ENCODE measurements at places on chromosomes 3 and 15.

DNA sequence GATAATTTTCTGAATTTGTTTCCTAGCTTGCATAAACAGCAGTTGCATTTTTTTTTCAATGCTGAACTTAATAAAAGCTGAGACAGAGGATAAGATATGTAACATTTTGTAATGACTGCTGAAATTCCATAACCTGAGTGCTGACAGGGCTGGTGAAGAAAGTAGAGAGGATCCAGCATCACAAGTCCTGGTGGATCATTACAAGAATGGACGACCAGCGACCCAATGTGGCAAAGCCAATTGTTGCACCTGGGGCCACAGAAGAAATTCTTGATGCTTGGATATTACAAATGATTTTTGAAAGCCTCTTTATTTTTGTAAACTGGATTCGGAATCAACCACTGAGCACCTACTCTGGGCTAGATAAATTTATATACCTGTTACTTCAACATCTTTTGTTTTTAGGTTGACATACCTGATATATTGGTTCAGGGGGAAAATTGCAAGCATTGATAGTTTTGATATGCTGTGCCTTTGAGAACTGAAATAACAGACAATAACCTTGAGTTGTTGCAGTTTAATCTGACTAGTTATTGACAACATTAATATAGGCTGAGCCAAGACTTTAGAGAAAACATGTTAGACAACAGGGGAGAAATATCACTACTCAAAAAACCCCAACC, 3.9 kb upstream of the ACTL6A start:
- no peak for ATAC-seq

- ATAC-seq, result no peak
Observed at GRCh38 chr3:126083138-126083445, 832 bp downstream of the SLC41A3 start.

DNA sequence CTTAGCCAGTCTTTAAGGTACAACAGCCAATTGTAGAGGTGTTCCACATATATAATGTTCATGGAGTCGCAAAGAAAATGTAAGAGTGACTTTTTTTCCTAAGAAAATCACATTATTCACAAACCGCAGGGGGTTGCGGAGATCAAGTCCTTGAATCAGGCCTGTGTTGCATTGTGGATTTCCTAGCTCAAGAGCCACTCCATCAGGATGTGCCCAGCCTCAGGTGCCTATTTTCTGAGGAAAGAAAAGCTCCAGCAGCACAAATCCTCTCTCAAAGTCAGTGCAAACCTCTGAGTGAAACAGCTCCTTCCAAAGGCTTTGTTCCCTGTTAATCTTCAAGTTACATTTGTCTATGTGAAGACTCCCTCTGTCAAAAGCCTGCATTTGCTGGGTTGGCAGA, 349.4 kb downstream of the CLSTN2 start:
- no peak for ATAC-seq

DNA sequence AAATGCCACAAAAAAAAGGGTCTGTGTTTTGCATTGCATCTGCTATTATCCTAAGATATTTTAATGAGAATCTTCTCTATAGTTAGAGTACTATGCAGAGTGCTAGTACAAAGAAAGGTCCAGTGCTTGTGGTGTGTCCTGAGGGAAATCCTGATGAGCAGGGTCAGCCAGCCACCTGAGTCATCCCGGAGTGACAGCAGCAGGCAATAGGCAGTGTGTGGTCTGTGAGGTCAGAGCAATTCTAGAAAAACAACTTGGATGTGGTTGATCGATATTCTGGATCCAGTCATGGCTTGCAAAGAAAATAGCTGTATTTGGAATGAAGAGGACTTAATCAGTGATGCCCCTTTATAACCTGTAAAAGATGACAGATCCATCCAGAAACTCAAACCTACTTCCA, 119.2 kb downstream of the CTNNB1 start:
- no peak for ATAC-seq

- no peak for ATAC-seq
Observed at GRCh38 chr3:192216067-192216466, 511.3 kb downstream of the FGF12 start.

- ATAC-seq, result no peak
Observed at GRCh38 chr3:195877136-195877715, 31.1 kb downstream of the TNK2 start.

GRCh38 chr15:39114690-39115378, 466.0 kb upstream of the THBS1 start:
- peak; percentile 39 for ATAC-seq

DNA sequence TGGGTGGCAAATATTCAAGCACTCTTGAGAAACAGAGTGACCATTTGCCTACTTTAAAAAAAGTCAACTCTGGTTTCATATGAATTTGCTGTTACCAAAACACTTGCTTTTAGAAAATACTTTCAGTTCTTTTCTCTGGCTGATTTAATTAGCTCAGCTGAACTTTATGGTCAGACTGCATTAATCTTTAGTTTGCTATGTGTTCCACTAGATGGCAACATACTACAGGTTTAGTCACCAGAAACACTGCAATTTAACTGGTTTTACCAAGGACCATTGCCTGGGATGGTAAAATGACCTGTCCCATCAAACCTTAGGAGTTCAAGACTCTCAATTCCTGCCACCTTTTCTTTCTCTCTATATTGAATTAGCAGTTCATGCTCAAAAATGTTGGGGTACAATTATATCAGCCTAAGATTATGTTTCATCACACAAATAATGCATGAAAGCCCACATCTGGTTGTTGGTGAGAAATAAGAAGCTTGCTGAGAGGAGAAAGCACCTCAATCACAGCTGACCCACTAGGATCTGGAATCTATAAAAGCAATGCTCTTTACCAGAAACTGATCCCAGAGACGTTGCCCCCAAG, 14.2 kb downstream of the EIF4E3 start:
- ATAC-seq, result no peak

GRCh38 chr3:128348805-128349531, 117.7 kb downstream of the DNAJB8 start:
- ATAC-seq, result peak; percentile 64

DNA sequence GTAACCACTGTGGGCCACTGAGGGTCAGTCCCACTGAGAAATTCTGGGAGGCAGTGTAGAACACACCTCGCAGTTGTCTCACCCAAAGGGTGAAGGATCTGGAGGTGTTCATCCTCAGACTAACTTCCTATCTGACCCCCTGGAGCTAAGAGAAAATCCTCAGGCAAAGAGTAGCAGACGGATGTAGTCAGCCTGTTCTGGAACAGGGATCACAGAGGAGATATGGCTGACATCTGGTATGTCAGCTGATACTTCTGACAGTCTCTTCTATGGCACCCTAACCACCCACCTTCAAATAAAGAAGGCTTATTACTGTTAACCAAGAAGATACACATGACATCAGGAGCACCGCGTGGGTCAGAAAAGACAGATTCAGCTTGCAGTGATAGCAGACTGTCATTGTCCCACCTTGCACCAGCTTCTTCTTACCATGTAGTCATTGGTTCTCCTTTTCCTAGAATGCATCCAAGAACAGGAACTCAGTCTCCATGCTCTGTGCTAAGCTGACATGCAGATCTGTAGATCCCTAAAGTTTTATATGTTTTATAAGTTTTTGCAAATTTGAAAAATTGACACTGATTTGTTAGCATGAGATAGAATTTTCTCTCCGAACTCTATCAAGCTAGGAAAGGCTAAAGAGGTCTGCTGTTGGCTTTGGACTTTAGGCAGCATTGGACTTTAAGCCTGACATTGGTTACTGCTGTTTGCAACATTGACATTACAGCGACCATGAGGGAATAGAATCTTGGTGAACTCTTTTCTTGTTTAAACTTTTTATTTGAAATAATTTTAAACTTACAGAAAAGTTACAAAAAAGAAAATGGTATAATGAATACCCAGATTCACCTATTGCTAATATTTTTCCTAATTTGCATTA, 60.4 kb downstream of the KBTBD12 start:
- no peak for ATAC-seq

DNA sequence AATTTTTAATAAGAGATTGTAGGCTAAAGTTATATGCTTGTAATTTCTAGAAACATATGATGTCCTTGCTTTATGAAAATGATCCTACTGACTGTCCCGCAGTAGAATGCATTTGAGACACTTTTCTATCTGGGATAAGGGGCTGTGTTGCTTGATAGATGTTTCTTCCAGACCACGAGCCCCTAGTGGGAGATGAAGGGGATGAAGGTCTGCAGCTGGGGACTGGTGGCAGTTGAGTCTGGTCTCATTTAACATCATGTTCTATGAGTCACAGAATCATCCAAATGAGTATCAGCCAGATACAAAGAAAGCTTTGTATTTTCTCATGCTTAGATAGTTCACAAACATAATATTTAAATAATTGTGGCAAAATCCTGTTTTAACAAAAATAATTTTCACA, 84.3 kb upstream of the PRTG start:
- ATAC-seq, result no peak

- no peak for ATAC-seq
Observed at GRCh38 chr3:112815981-112816380, 30.7 kb downstream of the CD200R1L start.

- no peak for ATAC-seq
Observed at GRCh38 chr15:25768271-25768670, 94.9 kb downstream of the ATP10A start.

GRCh38 chr3:103306104-103306503, 871.3 kb downstream of the ZPLD1 start:
- no peak for ATAC-seq

GRCh38 chr3:107206141-107206540, 171.1 kb upstream of the CCDC54 start:
- no peak for ATAC-seq

DNA sequence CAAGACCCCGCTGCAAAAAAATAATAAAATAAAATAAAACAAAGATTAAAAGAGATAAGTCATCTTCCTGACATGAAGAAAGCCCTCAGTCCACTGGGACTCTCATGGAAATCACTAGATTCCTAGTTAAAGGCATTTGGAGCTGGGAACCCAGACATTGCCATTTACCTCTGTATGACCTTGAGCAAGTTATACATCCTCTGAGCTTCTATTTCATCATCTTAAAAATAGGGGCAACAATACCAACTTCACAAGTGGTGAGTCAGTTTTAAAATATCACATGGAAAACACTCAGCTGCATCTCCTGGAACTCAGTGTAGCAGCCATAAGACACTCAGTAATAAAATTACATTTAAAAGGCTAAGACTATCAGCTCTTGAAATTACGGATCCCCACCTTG, 334.8 kb downstream of the ERC2 start:
- no peak for ATAC-seq

- ATAC-seq, result no peak
Observed at GRCh38 chr3:46447228-46447985, 17.3 kb downstream of the LTF start.

- no peak for ATAC-seq
Observed at GRCh38 chr3:102034639-102035451, 185.5 kb downstream of the NFKBIZ start.

DNA sequence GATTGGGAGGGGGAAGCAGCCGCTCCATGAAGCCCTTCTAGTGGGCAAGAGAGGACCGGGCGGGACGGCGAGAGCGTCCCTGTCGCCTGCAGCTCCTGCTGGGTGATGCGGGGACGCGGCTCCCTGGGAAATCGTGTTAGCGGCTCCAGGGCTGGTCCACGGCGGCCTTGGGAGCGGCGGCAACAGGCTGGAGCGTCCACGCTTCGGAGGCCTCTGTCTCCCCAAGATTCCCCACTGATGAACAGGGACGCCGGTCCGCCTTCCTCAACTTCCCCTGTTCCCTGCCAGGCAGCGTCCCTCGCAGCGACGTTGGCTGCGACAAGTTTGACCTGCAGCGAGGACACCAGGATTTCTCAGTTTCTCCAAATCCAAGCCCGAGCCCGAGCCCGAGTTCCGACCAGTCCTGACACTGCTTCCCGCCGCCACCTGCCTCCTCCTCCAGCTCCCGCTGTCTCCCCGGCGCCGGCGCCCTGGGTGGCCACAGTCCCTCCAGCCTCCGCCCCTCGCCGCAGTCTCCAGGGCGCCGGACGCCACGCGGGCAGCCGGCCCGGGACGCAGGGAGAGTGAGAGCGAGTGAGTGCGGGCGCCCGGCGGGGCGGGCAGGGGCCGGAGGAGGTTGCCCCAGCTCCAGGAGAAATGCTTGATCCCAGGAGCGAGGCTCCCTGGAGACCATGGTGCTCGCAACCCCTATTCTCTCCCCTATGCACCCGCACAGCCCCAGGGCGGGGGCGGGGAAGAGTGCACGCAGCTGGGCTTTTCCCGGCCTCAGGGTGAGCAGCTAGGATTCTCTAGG, 78.1 kb upstream of the RNF7 start:
- peak; percentile 27 for ATAC-seq

DNA sequence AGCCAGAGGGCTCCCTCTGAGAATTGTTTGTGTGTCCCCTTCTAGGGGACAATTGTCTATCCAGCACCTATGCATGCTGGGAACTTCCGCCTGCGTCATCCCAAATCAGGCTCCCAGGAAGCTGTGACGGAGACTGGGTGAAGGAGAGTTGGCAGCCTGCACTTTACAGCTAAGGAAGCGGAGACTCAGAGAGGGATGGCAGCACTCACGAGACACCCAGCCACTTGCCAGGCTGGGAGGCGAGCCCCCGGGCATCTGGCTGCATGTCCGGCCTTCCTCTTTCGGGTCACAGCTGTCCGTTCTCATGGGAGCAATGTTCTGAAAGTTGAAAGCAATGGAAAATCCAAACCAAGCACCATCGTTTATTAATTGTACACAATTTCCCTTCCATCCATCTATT, 45.5 kb upstream of the SLC6A11 start:
- ATAC-seq, result no peak

- ATAC-seq, result no peak
Observed at GRCh38 chr3:56590814-56591213, 33.8 kb downstream of the CCDC66 start.

GRCh38 chr3:190618330-190619030, 104.6 kb downstream of the IL1RAP start:
- peak; percentile 81 for ATAC-seq

DNA sequence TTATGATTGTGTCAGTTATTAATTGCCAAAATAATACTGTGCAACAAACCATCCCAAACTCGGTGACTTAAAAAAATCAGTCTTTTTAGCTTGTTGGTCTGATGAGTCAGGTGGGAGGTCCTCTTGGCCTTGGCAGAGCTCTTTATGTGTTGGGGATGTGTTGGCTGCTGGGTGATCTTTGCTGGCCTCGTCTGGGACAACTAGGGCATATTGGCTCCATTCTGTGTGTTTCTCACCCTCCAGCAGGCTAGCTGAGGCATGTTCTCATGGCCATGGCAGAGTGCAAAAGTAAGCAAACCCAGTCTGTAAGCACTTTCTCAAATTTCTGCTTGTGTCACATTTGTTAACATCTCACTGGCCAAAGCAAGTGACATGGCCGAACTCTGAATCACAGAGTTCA, 251.6 kb downstream of the RPLP1 start:
- no peak for ATAC-seq

DNA sequence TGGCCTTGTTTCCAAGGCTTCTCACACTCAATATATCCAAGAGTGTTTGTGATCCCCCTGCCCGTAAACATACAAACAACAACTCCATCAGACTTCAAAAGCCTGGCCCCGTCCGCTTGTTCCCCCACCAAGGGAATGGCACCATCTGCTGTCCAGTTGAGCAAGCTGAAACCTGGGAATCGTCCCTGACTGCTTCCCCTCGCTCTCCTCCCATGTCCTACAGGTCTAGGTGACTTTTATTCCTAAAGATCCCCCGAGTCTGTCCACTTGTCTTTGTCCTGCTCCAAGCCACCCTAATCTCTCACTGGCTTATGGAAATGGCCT, 27.9 kb upstream of the FAM174B start:
- ATAC-seq, result no peak
